ENCODE measurements at places on chromosomes 4 and X. TPM values are rescaled to one million over a fixed set of nuclear protein-coding genes. Genes with fewer than 3 reads are reported as not detected.

DNA sequence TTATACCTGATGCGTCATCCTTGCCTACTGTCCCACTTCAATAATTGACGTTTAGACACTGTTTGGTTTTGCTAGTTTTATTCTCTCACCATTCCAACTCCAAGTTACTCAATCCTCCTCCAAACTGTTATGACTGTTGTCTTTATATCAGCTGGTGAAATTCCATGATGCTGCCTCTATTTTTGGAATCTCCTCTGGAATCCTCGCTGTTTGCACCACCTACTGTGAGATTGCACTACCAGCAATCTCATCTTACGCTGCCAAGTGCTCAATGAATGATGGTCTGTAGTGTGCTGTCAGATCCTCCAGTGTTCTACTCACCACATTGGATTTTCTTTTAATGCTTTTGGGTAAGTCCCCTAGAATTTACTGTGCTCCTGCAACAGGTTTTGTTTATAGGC lies 13.2 kb upstream of the PCDH18 start:
- H3K36me3 ChIP-seq = no peaks in the 10 kb centered on the region
- H3K27me3 ChIP-seq = no peaks in the 10 kb centered on the region
- no peaks in the 10 kb centered on the region for H3K4me1 ChIP-seq
- no peak overlapping the region for H3K27ac ChIP-seq

GRCh38 chr4:57139783-57140182 lies 29.6 kb upstream of the IGFBP7 start:
- H3K4me1 ChIP-seq = no peaks in the 10 kb centered on the region
- DNase-seq = no peak
- H3K27me3 ChIP-seq = peaks cover 7% of the 10 kb centered on the region
- H3K36me3 ChIP-seq = no peaks in the 10 kb centered on the region
- H3K4me3 ChIP-seq = no peak overlapping the region

GRCh38 chr4:169115897-169116254 lies 105.8 kb upstream of the CBR4 start:
- H3K27ac ChIP-seq = no peak overlapping the region
- H3K36me3 ChIP-seq = no peaks in the 10 kb centered on the region
- H3K27me3 ChIP-seq = no peaks in the 10 kb centered on the region
- no peaks in the 10 kb centered on the region for H3K4me1 ChIP-seq
- no peak for DNase-seq

The DMRTC1 gene
- 0.18 TPM for total RNA-seq

The FRMPD4 gene
- total RNA-seq = not detected

GRCh38 chr4:16844816-16845586 lies 53.4 kb downstream of the LDB2 start:
- H3K36me3 ChIP-seq = no peaks in the 10 kb centered on the region
- H3K27me3 ChIP-seq = no peaks in the 10 kb centered on the region
- H3K4me1 ChIP-seq = no peaks in the 10 kb centered on the region
- H3K27ac ChIP-seq = no peak overlapping the region
- H3K4me3 ChIP-seq = no peak overlapping the region

The PARM1 gene
- total RNA-seq = not detected

The GPR82 gene
- 0.37 TPM for total RNA-seq

The TMEM31 gene
- total RNA-seq = not detected

DNA sequence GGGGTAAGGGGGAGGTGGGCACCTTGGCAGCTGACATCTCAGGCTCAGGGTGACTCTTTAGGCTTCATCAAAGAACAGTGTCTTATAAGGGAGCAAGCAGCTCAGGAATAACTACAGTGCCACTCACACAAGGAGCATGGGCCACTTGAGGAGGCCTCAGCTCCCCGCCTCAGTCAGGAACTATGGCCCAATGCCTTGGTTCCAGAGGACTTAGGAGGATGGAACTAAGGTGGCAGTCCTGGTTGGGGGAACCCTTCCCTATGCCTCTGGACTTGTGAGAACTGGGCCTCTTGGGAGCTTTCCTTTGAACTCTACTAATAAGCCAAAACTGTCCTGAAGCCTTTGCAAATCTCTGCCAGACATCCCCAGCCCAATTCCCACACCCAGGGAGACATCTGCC lies 160.6 kb downstream of the EFNB1 start:
- no peaks in the 10 kb centered on the region for H3K4me1 ChIP-seq
- no peak overlapping the region for H3K4me3 ChIP-seq
- no peak overlapping the region for H3K27ac ChIP-seq
- DNase-seq = no peak
- H3K27me3 ChIP-seq = no peaks in the 10 kb centered on the region

The COL4A6 gene
- total RNA-seq = not detected

DNA sequence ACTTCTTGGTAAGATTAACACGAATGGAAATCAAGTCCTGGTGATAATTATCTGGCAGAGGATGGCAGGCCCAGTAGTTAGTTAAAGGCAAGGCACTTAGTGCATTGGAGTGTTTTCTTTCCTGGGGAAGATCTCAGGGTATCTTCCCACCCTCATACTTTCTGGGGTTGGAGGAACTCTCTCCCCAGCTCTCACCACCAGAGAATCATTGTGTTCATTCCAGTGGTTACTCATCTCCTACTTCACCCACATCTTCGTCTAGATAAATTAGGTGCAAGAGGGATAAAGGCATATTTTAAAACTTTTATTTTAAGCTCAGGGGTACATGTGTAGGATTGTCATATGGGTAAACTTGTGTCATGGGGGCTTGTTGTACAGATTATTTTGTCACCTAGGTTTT lies 67.5 kb upstream of the SH3RF1 start:
- H3K4me3 ChIP-seq = no peak overlapping the region
- H3K4me1 ChIP-seq = no peaks in the 10 kb centered on the region
- no peaks in the 10 kb centered on the region for H3K36me3 ChIP-seq
- DNase-seq = no peak
- no peaks in the 10 kb centered on the region for H3K27me3 ChIP-seq
- H3K27ac ChIP-seq = no peak overlapping the region

- DNase-seq = no peak
- no peaks in the 10 kb centered on the region for H3K36me3 ChIP-seq
- no peak overlapping the region for H3K27ac ChIP-seq
- H3K4me3 ChIP-seq = no peak overlapping the region
- H3K4me1 ChIP-seq = no peaks in the 10 kb centered on the region
- H3K27me3 ChIP-seq = no peaks in the 10 kb centered on the region
Observed at GRCh38 chrX:96449191-96449590, 235.5 kb upstream of the DIAPH2 start.

GRCh38 chrX:108028854-108029253 lies 16.0 kb upstream of the VSIG1 start:
- no peak overlapping the region for H3K4me3 ChIP-seq
- no peaks in the 10 kb centered on the region for H3K27me3 ChIP-seq
- no peak for DNase-seq
- H3K27ac ChIP-seq = no peak overlapping the region
- no peaks in the 10 kb centered on the region for H3K36me3 ChIP-seq
- H3K4me1 ChIP-seq = peaks cover 5% of the 10 kb centered on the region

- H3K4me1 ChIP-seq = peaks cover 37% of the 10 kb centered on the region
- H3K36me3 ChIP-seq = peaks cover 54% of the 10 kb centered on the region
Observed at GRCh38 chr4:67542076-67542475, 3.2 kb downstream of the CENPC start.

DNA sequence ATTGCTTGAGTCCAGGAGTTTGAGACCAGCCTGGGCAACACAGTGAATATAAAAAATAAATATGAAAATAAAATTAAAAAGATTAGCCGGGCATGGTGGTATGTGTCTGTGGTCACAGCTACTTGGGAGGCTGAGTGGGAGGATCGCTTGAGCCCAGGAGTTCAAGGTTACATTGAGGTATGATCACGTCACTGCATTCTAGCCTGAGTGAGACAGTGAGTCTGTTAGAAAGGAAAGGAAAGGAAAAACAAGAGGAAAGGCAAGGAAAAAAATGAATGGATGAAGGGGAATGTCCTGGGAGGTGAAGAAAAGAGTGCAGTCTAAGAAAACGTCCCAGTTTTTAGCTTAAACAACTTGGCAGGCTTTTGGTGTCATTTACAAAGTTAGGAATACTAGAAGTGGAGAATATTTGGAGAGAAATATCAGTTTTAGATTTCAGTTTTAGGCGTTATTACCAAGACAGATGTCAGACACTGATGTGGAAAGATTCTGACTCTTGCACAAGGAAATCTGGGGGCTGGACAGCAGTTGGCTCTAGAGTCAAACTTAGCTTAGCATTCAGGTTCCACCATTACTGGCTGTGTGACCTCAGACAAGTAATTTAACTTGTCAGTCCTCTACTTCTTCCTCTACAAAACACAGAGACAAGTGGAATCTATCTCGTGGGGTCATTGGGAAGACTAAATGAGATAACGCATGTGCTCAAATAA lies 139.0 kb downstream of the TSPAN5 start:
- H3K27ac ChIP-seq = no peak overlapping the region
- DNase-seq = no peak
- peaks cover 45% of the 10 kb centered on the region for H3K4me1 ChIP-seq
- no peak overlapping the region for H3K4me3 ChIP-seq
- peaks cover 10% of the 10 kb centered on the region for H3K36me3 ChIP-seq

GRCh38 chr4:149801416-149801815 lies 14.2 kb downstream of the IQCM start:
- no peaks in the 10 kb centered on the region for H3K27me3 ChIP-seq
- no peak overlapping the region for H3K27ac ChIP-seq
- no peaks in the 10 kb centered on the region for H3K36me3 ChIP-seq
- DNase-seq = no peak
- H3K4me1 ChIP-seq = no peaks in the 10 kb centered on the region
- H3K4me3 ChIP-seq = no peak overlapping the region

- no peaks in the 10 kb centered on the region for H3K27me3 ChIP-seq
- H3K36me3 ChIP-seq = no peaks in the 10 kb centered on the region
- no peak for DNase-seq
- H3K27ac ChIP-seq = no peak overlapping the region
- H3K4me3 ChIP-seq = no peak overlapping the region
- H3K4me1 ChIP-seq = no peaks in the 10 kb centered on the region
Observed at GRCh38 chr4:139715746-139716391, 50.2 kb downstream of the MGST2 start.

DNA sequence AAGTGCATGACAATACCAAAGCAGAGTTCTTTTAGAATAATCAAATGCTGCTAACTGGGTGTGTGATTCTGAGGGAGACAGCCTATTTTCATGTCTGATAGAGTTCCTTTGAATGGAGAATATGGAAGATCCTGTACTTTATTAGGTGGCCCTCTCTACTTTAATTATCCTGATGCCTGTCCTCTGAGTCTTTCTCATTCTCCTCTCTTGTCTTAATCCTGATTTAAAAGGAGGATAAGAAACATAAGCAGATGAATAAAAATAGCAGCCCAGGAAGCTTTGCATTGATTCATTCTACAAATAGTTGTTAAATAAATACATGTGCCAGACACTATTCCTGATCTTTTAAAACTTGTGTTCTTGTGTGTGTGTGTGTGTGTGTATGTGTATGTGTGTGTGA lies 387.3 kb downstream of the SPRY1 start:
- no peak for DNase-seq
- H3K4me1 ChIP-seq = no peaks in the 10 kb centered on the region
- H3K27me3 ChIP-seq = peaks cover 2% of the 10 kb centered on the region
- H3K27ac ChIP-seq = no peak overlapping the region
- H3K36me3 ChIP-seq = no peaks in the 10 kb centered on the region
- no peak overlapping the region for H3K4me3 ChIP-seq

DNA sequence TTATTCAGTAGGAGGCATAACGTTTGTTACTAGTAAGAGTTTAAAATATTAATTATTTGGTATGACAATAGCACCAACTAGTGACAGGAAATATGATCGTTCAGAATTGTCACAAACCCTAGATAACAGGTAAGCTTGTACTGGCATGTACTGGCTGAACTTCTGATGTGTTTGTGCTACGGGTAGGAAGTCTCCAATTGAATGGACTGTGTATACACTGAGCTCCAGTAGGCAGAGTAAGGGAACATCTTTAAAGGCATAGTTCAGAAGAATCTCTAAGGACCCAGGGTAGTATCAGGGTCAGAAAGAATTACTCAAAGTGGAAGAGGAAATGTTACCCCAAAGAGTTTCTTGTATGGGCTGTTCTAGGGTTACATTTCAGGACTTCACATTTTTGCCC lies 230.4 kb downstream of the EDA2R start:
- H3K27ac ChIP-seq = peak overlapping the region; percentile 6
- DNase-seq = no peak
- H3K4me1 ChIP-seq = no peaks in the 10 kb centered on the region
- H3K27me3 ChIP-seq = peaks cover 2% of the 10 kb centered on the region
- no peak overlapping the region for H3K4me3 ChIP-seq

The HSFX2 gene
- total RNA-seq = not detected

The TEX13B gene
- not detected for total RNA-seq

The CT55 gene
- not detected for total RNA-seq

The MND1 gene
- total RNA-seq = 37.4 TPM

DNA sequence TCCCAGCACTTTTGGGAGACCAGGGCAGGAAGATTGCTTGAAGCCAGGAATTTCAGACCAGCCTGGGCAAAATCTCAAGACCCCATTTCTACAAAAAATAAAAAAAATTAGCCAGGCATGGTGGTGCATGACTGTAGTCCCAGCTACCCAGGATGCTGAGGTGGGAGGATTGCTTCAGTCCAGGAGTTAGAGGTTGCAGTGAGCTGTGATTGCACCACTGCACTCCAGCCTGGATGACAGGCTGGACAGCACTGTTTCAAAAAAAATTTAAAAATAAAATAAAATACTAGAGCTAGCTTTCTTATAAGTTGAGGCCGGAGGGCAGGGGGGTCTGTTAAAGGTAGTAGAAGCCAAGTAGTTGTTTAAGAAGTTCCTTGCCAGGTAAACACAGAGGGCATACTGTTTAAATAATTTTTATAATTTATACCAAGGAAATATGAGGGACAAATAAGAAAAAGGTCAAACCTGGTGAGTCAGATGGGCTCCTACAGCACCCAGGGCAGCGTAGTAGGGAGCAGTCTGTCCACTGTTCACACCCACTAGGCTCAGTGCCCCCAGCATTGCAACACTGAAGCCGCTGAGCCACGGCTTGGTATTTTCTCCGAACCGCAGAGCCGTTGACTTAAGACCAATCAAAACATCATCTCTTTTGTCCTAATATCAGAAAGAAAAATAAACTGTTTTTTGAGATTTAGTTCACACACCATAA lies 17.3 kb downstream of the COQ2 start:
- H3K27me3 ChIP-seq = no peaks in the 10 kb centered on the region
- no peak for DNase-seq
- H3K36me3 ChIP-seq = peaks cover 43% of the 10 kb centered on the region
- no peak overlapping the region for H3K27ac ChIP-seq

GRCh38 chr4:77564231-77564630 lies 41.4 kb upstream of the CXCL13 start:
- H3K27ac ChIP-seq = no peak overlapping the region
- H3K4me1 ChIP-seq = no peaks in the 10 kb centered on the region
- peaks cover 13% of the 10 kb centered on the region for H3K27me3 ChIP-seq
- DNase-seq = no peak

DNA sequence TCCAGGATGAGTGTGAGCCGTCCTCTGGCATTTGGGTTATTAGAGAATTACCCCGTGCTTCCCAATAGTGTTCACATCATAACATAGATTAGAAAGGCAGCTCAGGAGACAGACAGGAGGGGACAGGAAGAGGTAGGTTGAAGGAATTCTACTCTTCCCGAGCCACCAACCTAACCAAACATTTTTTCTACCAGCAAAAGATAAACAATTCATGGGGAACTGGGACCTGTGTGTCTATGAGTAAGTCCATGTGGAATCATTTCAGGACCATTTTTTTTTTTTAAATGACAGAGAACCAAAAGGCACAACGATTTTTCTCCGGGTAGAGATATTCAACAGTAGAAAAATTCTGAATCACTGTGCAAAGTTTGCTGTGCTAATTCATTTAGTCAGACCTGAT lies 174.2 kb upstream of the ETNPPL start:
- DNase-seq = no peak
- no peaks in the 10 kb centered on the region for H3K36me3 ChIP-seq
- no peak overlapping the region for H3K4me3 ChIP-seq

The GABRQ gene
- total RNA-seq = not detected

GRCh38 chr4:95050980-95051701 lies 293.4 kb downstream of the BMPR1B start:
- H3K4me1 ChIP-seq = no peaks in the 10 kb centered on the region
- DNase-seq = no peak
- H3K4me3 ChIP-seq = no peak overlapping the region
- no peaks in the 10 kb centered on the region for H3K36me3 ChIP-seq
- H3K27ac ChIP-seq = no peak overlapping the region

Data from activated CD8-positive, alpha-beta T cell treated with anti-CD3 and anti-CD28 coated beads, Interleukin-2, amount 10 ng/mL, durations not matched to agents 7 days and 5 days (primary cell).